ENCODE measurements at places on chromosomes 2 and 18.

DNA sequence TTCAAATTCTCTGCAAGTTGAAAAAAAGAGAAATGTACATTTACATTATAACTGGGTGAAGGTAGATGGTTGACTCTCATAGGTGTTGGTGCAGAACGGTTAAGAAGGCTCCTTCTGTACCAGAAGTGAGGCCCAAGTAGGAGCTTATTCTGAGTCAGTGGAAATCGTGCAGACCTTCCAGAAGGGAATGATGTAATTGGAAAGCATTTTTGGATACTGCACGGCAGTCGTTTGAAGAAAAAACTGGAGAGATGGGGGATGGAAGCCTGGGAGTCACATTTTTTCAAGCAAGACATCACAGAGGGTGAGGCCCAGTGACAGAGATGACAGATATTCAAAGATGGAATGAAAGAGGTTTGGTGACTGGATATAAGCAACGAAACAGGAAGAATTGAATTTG, 39.4 kb downstream of the HRH4 start:
- peak; percentile 60 for DNase-seq

- DNase-seq = peak; percentile 5
Measured at GRCh38 chr2:31675485-31675901, 94.8 kb upstream of the SRD5A2 start.

- DNase-seq = no peak
Measured at GRCh38 chr18:10216791-10217190, 237.6 kb upstream of the APCDD1 start.

DNA sequence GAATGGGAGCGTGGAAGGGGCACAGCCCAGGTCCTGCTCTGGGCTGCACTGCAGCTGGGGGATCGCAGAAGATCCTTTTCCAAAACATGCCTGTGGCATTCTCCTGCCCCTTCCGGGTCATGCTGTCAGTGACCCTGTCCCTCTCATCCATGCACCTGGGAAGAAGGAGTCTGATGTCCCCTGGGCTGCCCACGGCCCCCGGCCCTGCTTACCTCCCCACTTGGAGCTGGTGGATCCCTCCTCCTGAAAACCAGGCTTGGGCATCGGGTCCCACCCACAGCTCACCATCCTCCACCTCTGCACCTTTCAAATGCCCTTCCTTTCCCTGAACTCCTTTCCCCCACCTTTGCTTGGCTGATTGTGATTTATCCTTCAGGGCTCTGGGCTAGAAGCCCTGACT, 11.8 kb downstream of the INHBB start:
- no peak for DNase-seq

DNA sequence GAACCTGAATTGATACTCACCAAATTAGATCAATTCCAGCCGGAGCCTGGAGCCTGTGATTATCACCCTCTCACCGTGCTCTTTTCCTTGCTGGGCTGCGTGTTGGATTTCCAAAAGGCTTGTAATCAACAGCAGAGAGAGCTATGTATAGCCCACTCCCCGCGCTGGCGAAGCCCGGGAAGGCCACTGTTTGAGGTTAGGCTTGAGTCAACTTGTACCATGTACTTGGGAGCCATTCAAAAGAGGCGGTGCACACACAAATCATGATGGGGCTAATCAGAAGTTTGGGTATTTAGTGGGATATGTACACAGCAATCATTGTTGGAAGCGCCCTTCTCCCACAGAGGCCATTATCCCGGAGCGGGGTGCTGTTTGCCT, 151.6 kb downstream of the GLI2 start:
- DNase-seq = no peak

DNA sequence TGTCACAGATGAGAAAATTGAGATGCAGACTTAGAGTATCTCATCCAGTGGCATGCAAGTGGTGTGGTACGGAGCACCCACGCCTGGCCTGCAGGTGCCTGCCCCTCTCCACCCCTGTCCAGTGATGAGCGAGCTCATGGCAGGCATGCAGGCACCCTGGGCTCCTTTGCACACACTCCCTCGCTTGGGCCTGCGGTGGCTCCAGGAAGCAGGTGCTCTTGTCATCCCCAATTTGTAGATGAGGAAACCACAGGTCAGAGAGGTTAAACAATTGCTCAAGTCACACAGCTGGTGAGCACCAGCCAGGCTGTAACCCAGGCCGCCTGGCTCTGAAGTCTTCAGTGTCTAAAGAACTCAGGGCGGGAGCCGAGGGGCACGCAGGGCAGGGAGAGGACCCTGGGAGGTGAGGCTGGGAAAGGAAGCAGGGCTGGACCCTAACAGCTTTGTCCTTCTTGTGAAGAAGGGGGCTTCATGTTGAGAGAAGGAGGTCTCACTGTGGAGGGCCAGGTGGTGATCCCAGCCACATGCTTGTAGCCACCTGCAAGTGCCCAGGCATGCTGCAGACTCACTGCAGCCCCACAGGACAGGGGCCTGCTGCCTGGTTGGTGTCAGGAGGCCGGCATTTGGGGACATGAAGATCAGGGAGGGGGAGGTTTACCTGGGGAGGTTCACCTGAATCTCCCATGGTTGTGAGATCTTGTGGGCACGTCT, 166.2 kb downstream of the SH3RF3 start:
- DNase-seq = no peak

- no peak for DNase-seq
Measured at GRCh38 chr2:108115868-108116267, 123.9 kb upstream of the SULT1C3 start.

- peak; percentile 31 for DNase-seq
Measured at GRCh38 chr2:188181067-188181838, 110.4 kb upstream of the GULP1 start.

- DNase-seq = peak; percentile 56
Measured at GRCh38 chr18:56593906-56594305, 44.5 kb downstream of the TXNL1 start.

DNA sequence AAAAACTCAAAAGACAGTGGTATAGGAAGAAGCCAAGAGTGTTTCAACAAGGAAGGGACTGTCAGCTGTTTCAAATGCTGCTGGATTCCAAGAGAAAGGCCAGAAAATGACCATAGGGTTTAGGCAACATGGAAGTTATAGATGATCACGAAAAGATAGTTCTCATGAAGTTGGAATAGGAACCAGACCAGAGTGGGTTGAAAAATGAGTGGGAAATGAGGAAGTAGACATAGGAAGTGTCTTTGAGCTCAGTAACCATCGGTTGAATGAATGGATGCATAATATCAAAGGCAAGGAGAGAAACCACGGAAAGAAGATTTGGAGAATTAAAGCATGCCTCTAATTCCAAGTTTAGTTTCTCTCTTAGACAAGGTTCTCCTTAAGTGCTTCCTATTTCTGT, 1.3 kb downstream of the NCAPH start:
- no peak for DNase-seq

GRCh38 chr18:62602706-62603105, 79.9 kb downstream of the ZCCHC2 start:
- DNase-seq = no peak

DNA sequence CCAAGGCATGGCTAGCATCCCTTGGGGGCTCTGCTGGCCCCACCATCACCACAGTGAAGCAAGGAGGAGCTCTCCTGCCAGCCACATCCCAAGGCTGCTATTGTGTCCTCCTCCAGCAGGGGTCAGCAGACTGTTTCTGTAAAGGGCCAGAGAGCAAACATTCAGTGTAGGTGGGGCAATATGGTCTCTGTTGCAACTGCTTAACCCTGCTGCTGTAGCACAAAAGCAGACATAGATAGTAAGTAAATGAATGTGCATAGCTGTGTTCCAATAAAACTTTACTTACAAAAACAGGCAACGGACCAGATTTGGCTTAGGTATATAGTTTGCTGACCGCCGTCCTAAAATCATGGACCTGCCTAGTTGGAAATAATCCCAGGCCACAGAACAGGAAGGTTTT, 36.4 kb upstream of the ZBTB7C start:
- peak; percentile 80 for DNase-seq

- no peak for DNase-seq
Measured at GRCh38 chr2:145332210-145332898, 812.4 kb upstream of the ZEB2 start.

Measured in EH (cell line).